ENCODE measurements at places on chromosomes 3 and 15. TPM values are rescaled to one million over a fixed set of nuclear protein-coding genes. Genes with fewer than 3 reads are reported as not detected.
A peak's percentile ranks its signal among the peaks of the same experiment; 100 is the strongest.

Gene NIT2
- 35.6 TPM for total RNA-seq

DNA sequence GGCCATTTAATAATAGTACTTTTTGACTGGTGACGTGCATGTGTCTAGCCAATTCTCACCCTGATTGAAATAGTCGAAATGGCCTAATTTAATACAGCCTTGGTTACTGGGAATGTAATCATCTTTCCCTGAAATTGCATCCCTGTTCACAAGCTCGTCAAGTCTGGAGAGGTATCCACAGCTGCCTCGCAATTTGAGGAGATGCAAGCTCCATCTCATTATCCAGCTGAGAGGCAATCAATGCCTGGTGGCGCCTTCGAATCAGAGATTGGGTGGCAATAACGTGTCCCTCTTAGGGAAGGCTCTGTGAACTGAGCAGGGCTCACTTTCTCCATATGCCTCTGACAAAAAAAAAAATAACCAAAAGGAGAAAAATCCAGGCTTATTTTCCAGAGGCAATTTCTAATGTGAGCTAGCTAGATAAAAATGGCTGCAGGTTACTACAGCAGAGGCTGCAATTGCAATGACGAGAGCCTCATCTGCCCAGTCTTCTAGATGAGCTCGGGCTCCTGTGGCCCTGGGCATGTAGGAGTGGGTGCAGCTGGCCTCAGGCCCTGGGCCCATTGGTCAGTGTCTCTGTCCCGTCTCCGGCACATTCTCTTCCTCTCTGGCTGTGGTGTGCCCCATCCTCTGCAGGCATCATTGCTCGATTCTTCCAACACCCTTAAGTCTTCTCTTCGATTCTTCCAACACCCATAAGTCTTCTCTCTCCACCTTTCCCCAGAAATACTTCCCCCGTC lies 487.5 kb downstream of the GABRG3 start:
- H3K36me3 ChIP-seq = no peaks in the 10 kb centered on the region
- H3K27me3 ChIP-seq = no peaks in the 10 kb centered on the region
- no peak for DNase-seq

GRCh38 chr15:100940767-100941379 lies 21.7 kb downstream of the LRRK1 start:
- H3K4me1 ChIP-seq = peaks cover 17% of the 10 kb centered on the region
- no peaks in the 10 kb centered on the region for H3K27me3 ChIP-seq
- H3K27ac ChIP-seq = no peak overlapping the region
- no peak for DNase-seq

Gene SHC4
- total RNA-seq = 0.76 TPM

Gene TMEM207
- total RNA-seq = not detected

- peak; percentile 31 for DNase-seq
- H3K27ac ChIP-seq = no peak overlapping the region
- H3K27me3 ChIP-seq = no peaks in the 10 kb centered on the region
- no peaks in the 10 kb centered on the region for H3K36me3 ChIP-seq
- H3K4me1 ChIP-seq = peaks cover 17% of the 10 kb centered on the region
Measured at GRCh38 chr15:64024172-64025050, 21.9 kb downstream of the DAPK2 start.

DNA sequence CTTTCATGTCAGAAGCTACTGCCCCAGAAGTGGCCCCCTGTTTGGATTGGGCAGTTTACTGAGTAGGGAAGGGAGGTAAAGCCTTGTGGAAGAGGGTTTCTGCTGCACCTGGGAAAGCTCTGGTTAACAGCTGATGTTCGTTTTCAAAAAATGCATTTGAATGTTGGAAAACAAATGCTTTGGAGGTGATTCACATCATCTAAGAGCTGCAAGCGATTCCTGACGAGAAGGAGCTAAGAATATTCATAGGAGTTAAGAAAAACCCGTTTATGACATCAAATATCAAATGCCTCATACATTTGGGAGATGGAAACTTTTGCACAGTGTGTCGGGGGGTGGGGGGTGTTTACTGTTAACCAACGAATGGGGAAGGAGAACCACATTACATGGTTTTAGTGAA lies 183.8 kb upstream of the NR2F2 start:
- DNase-seq = peak; percentile 6
- no peak overlapping the region for H3K27ac ChIP-seq
- H3K36me3 ChIP-seq = no peaks in the 10 kb centered on the region
- H3K4me1 ChIP-seq = no peaks in the 10 kb centered on the region

- no peaks in the 10 kb centered on the region for H3K27me3 ChIP-seq
- H3K4me1 ChIP-seq = peaks cover 23% of the 10 kb centered on the region
- peak overlapping the region; percentile 83 for H3K27ac ChIP-seq
- H3K36me3 ChIP-seq = peaks cover 34% of the 10 kb centered on the region
- H3K4me3 ChIP-seq = peak overlapping the region; percentile 51
Measured at GRCh38 chr3:191356631-191357439, 26.5 kb upstream of the UTS2B start.

DNA sequence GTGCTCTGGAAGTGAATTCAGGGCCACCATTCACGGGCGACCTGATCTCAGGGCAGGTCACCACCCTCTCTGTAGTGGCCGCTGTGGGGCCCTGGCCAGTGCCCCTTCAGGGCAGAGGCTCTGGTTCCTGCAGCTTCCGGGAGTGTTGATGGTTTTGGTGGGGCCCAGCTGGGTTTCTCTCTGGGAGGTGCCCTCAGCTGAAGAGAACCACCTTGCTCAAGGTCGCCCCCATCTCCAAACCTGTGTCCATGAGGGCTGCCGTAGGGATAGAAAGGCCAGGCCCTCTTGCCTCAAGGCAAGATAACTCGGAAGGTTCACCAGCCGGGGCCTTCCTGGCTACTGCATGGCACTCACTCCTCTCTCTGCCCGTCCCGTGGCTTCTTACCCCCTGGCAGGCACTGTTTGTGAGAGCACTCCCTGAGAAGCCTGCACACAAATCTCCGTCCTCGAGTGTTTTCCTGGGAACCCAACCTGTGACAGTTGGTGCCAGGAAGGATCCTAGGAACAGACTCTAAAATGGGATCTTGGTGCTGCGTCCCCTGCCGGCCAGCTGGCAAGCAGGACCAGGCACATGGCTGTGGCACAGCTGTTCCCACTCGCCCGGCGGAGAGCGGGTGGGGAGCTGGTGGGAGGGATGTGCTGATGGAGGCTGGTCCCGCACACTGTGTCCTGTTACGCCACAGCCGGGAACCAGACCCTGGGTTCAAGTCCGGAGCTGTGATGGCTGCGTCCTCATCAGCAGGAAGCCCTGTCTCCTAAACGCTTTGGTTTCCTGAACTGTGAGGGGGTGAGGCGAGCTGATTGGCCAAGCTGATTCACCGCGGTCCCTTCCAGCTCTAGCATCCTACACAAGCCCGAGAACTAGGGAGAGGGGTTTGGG lies 23.2 kb upstream of the PIGZ start:
- no peaks in the 10 kb centered on the region for H3K27me3 ChIP-seq
- no peaks in the 10 kb centered on the region for H3K36me3 ChIP-seq
- no peak for DNase-seq
- H3K4me1 ChIP-seq = peaks cover 4% of the 10 kb centered on the region

DNA sequence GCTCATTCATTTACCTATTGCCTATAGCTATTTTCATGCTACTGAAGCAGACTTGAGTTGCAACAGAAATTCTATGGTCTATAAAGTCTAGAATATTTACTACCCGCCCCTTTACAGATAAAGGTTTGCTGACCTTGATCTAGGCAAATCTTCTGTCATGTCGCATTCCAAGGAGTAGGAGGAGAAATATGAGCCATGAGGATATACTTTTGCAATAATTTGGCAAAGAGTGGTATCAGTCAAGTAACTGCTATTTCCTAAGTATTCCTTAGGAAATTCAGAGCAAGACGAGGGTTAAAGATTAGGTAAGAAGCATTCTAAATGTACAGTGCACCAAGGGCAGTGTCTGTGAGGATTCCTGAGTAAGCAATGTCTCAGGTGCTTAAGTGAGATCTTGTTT lies 121.0 kb upstream of the NUDT16 start:
- H3K27ac ChIP-seq = no peak overlapping the region
- H3K4me3 ChIP-seq = no peak overlapping the region
- no peaks in the 10 kb centered on the region for H3K36me3 ChIP-seq
- peak; percentile 12 for DNase-seq
- no peaks in the 10 kb centered on the region for H3K27me3 ChIP-seq

DNA sequence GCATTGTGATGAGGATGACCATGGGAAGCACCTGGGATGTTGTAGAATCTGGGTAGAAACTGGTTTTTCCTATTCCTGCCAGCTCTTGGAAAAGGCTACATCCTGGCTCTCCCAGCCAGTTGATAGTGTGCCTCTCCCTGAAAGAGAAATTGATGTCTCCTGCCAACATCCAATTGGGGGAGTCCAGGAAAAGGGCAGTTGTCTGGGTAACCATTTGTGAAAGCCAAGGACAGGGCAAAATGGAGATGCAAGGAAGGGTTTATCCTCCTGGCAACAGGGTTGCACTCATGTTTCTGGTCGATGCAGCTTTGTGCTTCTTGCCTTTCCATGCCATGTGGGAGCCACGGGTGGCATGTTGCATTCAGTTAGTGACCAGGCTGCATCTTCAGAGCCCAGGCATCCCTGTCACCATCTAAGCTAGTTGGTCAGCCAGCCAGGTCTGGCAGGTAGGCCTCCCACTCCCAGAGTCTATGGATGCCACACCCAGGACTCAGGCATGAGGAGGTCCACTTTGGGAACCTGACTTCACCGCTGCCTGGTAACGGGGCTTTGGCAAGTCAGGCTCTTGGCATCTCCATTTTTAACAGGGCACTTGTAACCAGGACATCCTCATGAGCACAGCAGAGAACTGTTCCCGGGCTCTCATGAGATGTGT lies 153.5 kb downstream of the DNAJB8 start:
- DNase-seq = no peak
- no peaks in the 10 kb centered on the region for H3K4me1 ChIP-seq
- H3K27me3 ChIP-seq = no peaks in the 10 kb centered on the region
- no peak overlapping the region for H3K27ac ChIP-seq
- no peaks in the 10 kb centered on the region for H3K36me3 ChIP-seq
- no peak overlapping the region for H3K4me3 ChIP-seq

GRCh38 chr3:106826791-106827311 lies 550.4 kb upstream of the CCDC54 start:
- no peaks in the 10 kb centered on the region for H3K27me3 ChIP-seq
- H3K36me3 ChIP-seq = no peaks in the 10 kb centered on the region
- no peak overlapping the region for H3K4me3 ChIP-seq
- H3K27ac ChIP-seq = no peak overlapping the region
- DNase-seq = no peak

DNA sequence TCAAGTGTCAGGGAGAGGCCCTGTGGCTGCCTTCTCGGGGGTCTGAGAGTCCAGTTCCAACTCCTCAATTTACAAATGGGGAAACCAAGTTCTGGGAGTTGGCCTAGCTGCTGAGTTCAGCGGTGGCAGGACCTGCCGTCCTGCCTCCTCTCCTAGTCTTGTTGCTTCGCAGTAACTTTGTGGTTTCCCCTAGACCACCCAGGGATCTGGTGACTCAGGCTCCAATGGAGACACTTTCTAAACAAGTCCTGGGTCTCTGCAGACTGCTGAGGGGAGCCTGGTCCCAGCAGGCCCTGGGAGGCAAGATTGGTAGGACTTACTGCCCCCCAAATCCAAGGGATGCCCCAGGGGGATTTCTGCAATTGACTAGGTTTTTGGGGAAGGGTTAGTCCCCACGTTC lies 83.6 kb downstream of the SMAD6 start:
- peaks cover 9% of the 10 kb centered on the region for H3K36me3 ChIP-seq
- no peak overlapping the region for H3K27ac ChIP-seq
- no peak overlapping the region for H3K4me3 ChIP-seq
- peaks cover 32% of the 10 kb centered on the region for H3K4me1 ChIP-seq
- peak; percentile 51 for DNase-seq
- H3K27me3 ChIP-seq = no peaks in the 10 kb centered on the region

DNA sequence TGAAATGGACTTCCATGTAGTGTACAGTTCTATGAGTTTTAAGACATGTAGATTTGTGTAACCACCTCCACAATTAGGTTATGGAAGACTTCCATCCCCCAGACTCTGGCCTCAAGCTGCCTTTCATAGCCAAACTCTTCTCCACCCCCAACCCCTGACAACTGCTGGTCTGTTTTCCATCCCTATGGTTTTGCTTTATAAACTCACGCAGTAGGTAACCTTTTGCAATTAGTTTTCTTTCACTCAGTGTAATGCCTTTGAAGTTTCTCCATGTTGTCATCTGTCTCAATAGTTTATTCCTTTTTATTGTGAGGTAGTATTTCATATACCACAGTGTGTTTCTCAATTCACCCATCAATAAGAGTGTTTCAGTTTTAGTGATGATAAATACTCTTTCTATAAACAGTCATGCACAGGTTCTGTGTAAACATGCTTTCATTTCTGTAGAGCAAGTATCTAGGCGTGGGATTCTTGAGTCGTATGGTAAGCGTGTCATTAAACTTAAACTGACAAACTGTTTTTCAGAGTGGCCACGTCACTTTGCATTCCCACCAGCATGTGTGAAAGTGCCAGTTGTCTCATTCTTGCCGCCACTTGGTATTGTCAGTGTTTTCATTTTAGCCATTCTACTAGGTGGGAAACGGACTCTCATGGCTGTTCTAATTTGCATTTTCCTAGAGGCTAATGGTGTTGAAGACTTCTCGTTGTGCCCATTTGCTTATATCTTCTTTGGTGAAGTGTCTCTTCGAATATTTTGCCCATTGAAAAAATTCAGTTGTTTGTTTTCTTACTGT lies 47.3 kb upstream of the ALDH1A3 start:
- H3K4me3 ChIP-seq = no peak overlapping the region
- H3K27ac ChIP-seq = no peak overlapping the region
- H3K36me3 ChIP-seq = no peaks in the 10 kb centered on the region
- no peaks in the 10 kb centered on the region for H3K27me3 ChIP-seq
- DNase-seq = no peak

Gene EPHB3
- total RNA-seq = 3.0 TPM

DNA sequence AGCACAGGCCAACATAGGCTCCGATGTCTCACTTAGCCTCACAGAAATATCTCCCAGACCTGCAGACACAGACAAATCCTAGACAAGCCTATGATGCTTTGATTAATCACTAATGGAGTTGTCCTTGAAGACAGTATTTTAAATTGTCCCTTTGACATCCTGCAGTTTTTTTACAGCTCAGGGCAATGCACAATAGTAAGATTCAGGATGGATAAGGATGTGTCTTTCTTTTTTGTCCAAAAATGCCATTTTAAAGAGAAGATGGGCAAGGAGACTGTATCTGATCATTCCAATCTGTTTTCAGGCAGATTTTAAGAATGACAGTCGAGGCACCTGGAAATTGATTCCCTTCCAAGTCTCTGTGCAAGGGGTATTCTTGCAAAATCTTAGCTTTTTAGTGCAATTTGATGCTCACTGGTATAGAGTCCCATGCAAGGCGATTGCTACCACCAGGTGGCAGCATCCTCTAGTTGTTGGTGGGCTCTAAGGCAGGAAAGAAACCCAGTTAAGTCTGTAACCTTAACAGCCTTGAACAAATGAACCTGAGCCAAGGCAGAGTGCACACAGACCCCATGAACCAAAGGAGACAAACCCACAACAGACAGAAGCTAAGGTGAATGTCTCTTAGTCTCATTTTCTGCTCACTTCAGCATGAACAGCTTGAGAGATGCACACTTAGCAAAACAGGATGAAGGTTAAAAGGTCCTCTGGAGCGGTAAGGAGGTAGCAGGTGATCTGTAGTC lies 51.2 kb upstream of the MINAR1 start:
- no peak overlapping the region for H3K4me3 ChIP-seq
- H3K27me3 ChIP-seq = no peaks in the 10 kb centered on the region
- no peaks in the 10 kb centered on the region for H3K36me3 ChIP-seq
- H3K4me1 ChIP-seq = no peaks in the 10 kb centered on the region

- H3K36me3 ChIP-seq = no peaks in the 10 kb centered on the region
- H3K27me3 ChIP-seq = peaks cover 28% of the 10 kb centered on the region
- H3K27ac ChIP-seq = no peak overlapping the region
- DNase-seq = no peak
- no peaks in the 10 kb centered on the region for H3K4me1 ChIP-seq
Measured at GRCh38 chr3:45860481-45860880, 18.6 kb upstream of the LZTFL1 start.

GRCh38 chr3:126540342-126540849 lies 16.4 kb downstream of the CHST13 start:
- H3K27ac ChIP-seq = peak overlapping the region; percentile 60
- no peaks in the 10 kb centered on the region for H3K36me3 ChIP-seq
- peak; percentile 99 for DNase-seq
- peaks cover 12% of the 10 kb centered on the region for H3K4me1 ChIP-seq
- no peak overlapping the region for H3K4me3 ChIP-seq

Gene BAHD1
- total RNA-seq = 22.0 TPM

All from GM23248 (cell line).